ENCODE measurements at places on chromosomes 3 and 15.

DNA sequence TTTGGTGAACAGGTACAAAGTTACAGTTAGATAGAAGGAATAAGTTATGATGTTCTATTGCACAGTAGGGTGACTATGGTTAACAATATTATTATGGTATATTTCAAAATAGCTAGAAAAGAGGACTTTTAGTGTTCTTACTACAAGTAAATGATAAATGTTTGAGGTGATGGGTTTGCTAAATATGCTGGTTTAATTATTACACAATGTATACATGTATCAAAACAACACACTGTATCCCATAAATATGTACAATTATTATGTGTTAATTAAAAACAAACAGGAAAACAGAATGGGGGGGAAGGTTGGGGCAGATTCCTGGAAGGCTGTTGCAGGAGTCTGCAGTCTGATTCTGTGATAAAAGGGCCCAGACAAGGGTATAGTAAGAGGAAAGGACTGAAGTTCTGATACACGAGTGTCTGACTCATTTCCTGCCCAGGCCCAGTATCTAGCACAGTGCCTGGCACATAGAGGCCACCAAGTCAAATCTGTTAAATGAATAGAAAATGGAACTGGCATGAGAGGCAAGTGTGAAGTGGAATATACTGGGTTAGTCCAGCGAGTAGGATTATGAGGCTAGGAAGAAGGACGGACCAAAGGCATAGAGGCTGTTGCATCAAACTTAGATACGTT is 7.2 kb upstream of the ENTPD3 start:
- no peak for DNase-seq

- DNase-seq = no peak
These were observed 274.5 kb upstream of the LRTM1 start for GRCh38 chr3:55202326-55202725.

DNA sequence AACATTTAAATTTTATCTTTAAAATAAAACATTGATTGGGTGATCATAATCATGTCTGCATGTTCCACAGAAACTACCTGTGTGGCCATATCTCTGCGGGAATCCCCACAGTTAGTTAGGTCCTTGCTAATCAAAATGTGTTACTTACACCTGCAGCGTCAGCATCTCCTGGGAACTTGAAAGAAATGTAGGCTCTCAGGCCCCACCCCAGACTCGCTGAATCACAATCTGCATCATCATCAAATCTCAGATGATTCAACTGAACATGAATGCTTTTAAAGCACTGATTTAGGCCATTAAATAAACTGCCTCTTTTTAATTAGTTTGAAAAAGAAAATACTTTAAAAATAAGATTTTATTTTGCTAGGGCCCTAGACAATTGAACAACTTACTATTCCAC is 577.8 kb downstream of the PYDC2 start:
- DNase-seq = no peak

DNA sequence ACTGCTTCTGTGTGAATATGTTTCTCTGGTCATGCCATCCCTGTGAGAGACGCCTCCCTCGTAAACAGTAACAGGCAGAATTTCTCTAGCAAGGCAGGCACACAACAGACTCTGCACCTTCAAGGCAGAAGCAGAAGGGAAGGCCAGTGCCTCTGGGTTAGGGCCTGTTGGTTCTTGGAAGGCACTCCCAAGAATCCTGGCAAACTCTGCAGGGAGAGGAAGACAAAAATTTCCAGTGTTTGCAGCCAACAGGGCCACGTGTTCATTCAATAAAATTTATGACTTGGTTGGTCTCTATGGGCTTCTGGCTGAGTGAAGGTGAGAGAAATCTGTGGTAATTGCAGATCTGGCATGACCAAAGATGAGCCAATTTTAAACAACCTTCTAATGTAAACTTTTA is 39.3 kb downstream of the NFKBIZ start:
- DNase-seq = no peak

DNA sequence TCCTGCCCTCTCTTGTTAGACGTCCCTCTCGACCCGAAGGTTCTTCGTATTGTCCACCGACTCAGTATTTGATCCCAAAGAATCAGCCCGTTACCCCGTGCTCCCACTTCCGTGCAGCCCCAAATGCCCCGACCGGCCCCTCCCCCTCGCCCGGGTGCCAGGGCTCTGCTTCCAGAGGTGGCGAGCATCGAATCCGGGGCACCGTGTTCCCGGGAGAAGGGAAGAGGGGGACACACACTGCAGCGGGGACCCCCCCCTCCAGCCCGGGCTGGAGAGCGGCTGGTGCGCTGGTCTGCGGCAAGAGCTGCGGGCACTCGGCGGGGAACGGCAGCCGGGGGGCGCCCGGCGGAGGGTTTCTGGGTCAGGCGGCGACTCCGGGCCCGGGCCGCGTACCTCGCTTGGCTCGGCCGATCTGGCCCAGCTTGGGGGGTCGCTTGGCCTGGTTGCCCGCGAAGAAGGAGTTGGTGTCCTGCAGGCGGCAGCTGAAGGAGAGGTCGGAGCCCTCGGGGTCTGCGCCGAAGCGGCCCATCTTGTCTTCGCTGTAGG is 556 bp downstream of the CAMK2N2 start:
- no peak for DNase-seq

GRCh38 chr3:110456438-110457138 is 615.0 kb upstream of the NECTIN3 start:
- no peak for DNase-seq

DNA sequence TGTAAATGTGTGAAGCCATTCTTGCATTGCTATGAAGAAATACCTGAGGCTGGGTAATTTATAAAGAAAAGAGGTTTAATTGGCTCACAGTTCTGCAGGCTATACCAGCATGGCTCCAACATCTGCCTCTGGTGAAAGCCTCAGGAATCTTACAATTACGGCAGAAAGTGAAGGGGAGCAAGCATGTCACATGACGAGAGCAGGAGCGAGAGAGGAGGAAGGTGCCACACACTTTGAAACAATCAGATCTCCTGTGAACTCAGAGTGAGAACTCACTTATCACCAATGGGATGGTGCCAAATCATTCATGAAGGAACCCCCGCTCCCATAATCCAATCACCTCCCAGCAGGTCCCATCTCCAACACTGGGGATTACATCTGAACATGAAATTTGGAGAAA is 213.6 kb upstream of the TSC22D2 start:
- no peak for DNase-seq

- no peak for DNase-seq
These were observed 5.9 kb downstream of the SYNM start for GRCh38 chr15:99110581-99111320.

DNA sequence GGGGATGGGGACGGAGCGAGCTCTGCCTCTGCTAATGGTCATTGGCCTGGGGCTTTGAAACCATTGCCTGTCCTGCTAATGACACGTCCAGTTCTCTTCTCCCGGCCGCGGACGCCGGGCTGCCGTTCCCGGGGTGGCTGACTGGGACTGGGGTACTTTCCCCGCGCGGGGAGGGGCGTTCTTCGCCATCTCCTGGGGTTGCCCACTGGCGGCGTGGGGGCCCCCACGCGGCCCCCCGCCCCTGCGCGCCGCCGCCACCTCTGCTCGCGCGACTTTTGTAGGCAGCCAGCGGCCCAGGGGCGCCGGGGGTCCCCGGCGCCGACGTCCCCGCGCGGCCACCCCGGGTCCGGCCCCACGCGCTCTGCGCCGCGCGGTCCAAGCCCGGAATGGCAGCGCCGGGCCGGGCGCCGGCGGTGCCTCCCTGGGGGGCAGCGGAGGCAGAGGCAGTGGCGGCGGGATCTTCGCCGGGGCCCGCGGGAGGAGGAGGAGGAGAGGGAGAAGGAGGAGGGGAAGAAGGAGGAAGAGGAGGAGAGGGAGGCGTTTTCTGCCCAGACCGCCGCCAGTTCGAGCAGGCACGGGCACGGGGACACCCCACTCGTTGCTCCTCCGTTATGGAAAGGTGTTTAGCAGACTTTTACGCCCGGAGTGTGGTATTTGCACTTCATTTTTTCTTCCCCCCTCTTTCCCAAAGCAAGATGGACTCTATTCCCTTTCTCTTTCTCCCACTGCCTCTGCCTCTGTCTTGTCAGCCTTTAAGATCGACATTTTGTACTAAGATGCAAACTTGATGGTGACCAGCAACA is 2.3 kb downstream of the BBX start:
- DNase-seq = no peak

- DNase-seq = no peak
These were observed 156.7 kb upstream of the ATP11B start for GRCh38 chr3:182636646-182637045.

GRCh38 chr3:64188810-64189560 is 36.3 kb downstream of the PRICKLE2 start:
- no peak for DNase-seq

GRCh38 chr3:72432246-72432645 is 416.0 kb downstream of the SHQ1 start:
- no peak for DNase-seq

GRCh38 chr15:70356919-70357318 is 259.2 kb upstream of the TLE3 start:
- DNase-seq = no peak

DNA sequence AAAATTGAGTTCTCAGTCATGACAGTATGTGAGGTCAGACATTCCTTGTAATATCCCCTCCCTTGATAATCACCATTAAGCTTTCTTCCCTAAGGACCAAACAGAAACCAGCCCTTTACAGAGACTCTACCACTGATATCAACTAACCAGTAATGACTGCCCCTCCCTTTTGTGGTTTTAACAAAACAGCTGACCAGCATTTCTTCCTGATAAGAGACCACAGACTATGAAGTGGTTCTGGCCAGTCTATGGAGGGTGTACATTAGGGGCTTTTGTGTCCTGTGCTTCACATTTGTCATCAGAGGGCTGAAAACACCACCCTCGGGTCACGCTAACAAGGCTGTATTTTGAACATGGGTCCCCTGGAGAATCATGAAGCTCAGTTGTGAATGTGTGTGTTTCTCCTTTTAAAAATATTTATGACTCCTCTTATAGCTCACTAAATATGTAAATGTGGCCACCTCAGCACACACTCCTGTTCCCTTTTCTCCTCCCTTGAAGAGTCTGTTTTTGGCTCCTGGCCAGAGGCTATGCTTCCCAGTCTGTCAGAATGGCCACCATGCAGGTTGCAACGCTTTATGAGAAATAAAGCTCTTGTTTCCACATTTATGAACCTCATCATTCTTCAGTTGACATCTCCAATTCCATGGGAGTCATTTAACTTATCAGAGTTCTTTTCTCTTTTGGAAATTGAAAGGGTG is 239.3 kb downstream of the CPNE4 start:
- no peak for DNase-seq

- DNase-seq = no peak
These were observed 555 bp downstream of the TM2D3 start for GRCh38 chr15:101651554-101652097.

- DNase-seq = no peak
These were observed 415.4 kb upstream of the RORA start for GRCh38 chr15:61644550-61644949.

DNA sequence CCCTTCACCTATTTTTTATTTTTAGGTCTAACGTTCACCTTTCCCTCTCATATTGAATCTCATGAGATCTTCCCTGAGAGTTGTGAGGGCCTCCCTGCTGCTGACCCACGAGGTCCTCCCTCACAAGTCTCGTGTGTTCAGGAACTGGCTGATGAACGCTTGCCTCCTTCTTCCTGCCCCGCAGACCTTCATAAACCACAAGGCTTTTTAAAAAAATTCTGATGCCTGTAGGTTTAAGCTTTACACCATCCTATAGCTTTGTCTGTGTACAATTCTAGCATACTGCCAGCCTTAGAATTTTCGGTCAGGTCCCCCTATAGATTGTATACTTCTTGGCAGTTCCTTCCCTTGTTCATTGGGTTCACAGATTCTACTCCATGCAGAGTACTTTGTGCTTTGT is 50.5 kb downstream of the CHST2 start:
- no peak for DNase-seq

DNA sequence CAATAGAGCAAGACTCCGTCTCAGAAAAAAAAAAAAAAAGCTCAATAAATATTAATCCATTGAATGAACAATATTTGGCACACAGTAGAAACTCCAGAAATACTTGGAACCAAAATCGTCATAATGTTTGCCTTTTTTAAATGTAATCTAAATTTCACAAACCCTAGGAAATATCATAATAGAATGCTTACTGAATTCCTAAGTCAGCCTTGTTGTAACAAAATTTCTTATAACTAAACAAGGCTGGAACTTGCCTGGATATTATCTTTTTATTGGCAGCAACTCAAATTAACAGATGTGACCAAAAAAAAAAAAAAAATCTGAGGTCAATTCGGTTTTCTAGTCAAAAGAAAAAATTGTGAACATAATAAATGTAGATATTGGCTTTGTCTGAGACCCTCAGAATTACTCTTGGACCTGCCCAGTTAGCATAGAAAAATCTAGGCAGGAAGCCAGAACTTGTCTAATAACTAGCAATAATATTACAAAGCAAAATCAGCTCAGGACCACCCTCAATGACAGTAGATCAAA is 33.3 kb downstream of the GABPB1 start:
- no peak for DNase-seq

- no peak for DNase-seq
These were observed 229.9 kb downstream of the THRB start for GRCh38 chr3:24264748-24265158.

- no peak for DNase-seq
These were observed 1.0 kb downstream of the PDE12 start for GRCh38 chr3:57557085-57557537.

GRCh38 chr15:51765751-51766150 is 14.4 kb downstream of the TMOD2 start:
- DNase-seq = no peak

- DNase-seq = no peak
These were observed 3.3 kb upstream of the MTHFS start for GRCh38 chr15:79900087-79900486.

DNA sequence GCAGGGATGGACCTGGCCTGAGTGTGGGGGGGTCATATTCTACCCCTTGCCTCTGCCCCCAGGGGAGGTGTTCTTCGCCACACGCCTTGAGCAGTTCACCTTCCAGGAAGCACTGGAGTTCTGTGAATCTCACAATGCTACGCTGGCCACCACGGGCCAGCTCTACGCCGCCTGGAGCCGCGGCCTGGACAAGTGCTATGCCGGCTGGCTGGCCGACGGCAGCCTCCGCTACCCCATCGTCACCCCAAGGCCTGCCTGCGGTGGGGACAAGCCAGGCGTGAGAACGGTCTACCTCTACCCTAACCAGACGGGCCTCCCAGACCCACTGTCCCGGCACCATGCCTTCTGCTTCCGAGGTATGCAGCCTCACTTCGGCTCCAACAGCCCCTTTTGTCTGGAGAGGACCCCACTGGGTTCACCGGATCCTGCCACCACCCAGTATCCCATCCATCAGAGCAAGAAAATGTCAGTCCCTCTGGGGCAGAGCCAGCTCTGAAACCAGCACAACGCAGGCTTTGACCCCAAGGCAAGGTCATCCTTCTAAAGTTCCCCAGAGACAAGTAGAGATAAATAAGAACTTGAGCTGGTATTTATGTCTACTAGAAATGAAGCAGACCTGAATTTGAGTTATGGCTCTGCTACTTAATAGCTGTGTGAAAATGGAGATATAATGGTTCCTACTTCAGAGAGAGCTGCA is 45.8 kb downstream of the HAPLN3 start:
- no peak for DNase-seq
